ENCODE measurements at places on chromosomes 3 and 15.

DNA sequence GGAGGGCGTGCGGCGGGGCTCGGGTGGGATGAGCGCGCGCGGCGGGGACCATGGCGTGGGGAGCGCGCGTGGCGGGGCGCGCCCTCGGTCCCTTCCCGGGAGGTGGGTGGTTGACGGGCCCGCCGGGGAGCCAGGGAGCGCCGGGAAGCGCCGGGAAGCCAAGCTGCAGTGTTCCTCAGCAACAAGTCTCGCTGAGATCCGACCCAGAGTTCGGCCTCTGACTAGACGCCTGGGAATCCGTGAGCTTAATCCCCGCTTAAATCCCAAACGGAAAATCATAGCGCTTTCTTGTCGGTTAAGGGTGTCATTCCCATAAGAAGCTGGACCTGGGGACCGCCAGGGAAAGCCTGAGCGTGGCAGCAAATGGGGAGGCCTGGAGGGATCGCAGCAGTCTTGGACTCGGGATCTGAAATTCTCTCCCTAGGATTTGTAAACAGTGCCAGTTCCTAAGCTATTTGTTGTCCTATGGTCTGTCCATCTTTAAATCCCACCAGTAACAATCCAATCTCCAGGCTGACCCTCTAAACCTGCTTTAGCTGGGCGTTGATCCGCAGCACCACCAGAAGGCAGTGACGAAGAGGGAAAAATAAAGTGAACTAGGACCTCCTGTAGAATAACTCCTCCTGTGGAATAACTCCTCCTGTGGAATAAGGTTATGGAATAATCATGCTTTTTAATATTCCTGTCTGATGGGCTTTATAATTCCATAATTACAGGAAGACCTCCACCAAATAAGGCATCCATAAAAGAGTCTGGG, 570 bp upstream of the NEDD4 start:
- DNase-seq, result no peak

DNA sequence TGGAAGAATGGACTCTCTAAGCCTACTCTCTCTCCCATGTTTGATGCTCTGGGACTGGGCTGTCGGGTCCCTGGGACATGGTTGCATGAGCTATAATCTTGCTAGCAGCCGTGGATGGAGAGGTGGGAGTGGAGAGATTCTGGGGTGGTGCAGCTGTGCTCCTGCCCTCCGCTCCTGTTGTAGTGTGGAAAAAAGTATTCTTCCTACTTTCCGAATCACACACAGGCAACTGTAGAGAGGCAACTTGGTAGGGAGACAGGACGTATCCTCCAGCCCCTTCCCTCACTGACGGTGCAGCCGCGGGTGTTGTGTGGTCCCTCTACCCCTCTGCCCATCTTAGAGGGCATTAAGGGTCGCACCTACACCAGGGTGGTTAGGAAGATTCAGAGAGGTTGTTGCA, 281.4 kb upstream of the TLE3 start:
- DNase-seq, result no peak

DNA sequence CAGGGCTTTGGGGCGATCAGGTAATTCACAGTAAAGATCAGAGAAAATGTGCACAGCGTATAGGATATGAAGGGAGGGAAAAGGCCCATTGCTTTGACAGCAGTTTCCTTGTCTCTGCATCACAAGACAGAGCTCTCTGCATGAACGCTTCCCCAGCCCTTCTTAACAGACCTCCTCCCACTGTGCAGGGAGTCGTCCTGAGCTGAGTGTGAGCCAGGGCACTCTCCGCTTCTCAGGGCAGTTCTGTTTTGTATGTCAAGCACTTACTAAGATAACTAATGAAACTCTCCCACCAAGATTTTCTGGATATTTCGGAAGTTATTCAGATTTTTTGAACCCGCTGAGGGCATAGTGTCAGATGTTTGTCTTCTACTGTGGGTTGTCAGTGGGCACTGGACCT, 105.8 kb upstream of the C15orf61 start:
- no peak for DNase-seq

DNA sequence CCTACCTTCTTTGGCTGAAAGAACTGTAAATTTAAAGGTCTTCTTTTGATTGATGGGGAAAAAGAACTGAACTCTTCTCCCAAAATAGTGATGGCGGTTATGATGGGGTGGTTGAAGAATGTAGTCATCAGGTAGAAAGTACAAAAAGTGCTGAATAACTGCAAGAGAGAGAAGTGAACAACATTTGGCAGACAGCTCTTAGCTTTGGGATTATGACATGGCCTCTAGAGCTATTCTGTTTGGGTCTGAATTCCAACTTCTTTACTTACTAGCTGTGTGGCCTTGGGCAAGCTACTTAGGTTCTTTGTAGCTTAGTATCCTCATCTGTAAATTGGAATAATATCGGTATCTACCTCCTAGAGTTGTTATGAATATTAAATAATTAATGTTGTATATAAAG, 91.7 kb downstream of the SPRED1 start:
- DNase-seq, result no peak

GRCh38 chr15:93179072-93179471, 90.1 kb upstream of the RGMA start:
- no peak for DNase-seq

- no peak for DNase-seq
These were observed 717.2 kb upstream of the UBE2E2 start for GRCh38 chr3:22485954-22486353.

DNA sequence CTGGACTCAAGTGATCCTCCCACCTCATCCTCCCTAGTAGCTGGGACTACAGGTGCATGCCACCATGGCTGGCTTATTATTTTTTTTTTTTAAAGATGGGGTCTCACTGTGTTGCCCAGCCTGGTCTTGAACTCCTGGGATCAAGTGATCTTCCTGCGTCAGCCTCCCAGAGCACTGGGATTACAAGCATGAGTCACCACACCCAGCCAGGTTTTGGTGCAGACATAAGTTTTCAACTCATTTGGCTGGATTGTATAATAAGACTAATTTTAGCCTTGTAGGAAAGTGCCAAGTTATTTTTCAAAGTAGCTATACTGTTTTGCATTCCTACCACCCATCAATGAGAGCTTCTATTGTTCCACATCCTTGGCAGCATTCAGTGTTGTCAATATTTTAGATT, 32.1 kb downstream of the BUB1B start:
- no peak for DNase-seq

- DNase-seq, result no peak
These were observed 193.6 kb upstream of the IL12A start for GRCh38 chr3:159795042-159795441.

- peak; percentile 40 for DNase-seq
These were observed 6.3 kb upstream of the SCN5A start for GRCh38 chr3:38655708-38656300.

DNA sequence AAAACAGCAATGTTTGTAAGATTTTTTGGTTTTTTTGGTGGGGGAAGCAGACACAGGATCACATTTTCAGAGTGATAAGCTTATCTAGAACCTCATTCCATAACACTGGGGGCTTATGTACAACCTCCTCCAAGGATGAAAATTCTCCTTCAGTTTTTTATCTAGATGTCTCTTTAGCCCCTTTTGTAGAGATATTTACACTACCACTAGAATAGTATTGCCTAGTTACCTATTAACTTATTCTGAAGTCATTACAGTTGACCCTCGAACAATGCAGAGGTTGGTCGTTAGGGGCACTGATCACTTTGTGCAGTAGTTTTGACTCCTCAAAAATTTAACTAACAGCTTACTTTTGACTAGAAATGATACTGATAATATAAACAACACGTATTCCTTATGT, 32.8 kb downstream of the IFT57 start:
- DNase-seq, result no peak

GRCh38 chr3:172365028-172365567, 83.2 kb downstream of the GHSR start:
- no peak for DNase-seq

DNA sequence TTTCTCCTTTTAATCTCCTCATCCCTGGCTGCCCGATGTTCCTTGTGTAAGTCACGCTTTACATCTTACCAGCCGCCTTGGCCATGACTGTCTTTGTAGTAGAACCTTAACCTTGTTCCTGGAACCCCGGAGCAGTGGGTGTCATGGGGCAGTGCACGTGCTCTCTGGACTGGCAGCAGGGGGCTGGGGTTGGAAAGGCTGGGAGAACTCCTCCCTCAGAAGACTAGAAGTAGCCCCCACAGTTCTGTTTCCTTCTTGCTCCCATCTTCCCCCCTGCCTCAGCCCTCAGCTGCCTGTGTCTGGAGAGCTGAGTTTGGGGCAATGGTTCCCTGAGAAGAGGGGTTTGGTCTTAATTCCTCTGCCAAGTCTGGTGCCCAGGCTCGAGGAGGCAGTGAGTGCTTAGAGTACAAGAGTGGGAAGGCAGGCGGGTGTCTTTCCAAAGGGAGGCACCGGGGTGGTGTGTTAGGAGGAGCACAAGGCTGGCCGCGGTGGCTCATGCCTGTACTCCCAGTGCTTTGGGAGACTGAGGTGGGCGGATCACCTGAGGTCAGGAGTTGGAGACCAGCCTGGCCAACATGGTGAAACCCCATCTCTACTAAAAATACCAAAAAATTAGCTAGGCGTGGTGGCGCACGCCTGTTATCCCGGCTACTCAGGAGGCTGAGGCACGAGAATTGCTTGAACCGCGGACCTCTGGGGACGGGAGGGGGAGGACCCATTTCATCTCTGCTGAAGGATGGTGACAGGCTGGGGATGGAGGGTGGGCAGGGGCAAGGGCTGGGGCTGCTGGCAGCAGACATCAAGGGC, 100.4 kb downstream of the VGLL4 start:
- no peak for DNase-seq

GRCh38 chr3:178671377-178671776, 135.1 kb downstream of the KCNMB2 start:
- no peak for DNase-seq

- no peak for DNase-seq
These were observed 446.0 kb downstream of the GRM7 start for GRCh38 chr3:7306901-7307300.

DNA sequence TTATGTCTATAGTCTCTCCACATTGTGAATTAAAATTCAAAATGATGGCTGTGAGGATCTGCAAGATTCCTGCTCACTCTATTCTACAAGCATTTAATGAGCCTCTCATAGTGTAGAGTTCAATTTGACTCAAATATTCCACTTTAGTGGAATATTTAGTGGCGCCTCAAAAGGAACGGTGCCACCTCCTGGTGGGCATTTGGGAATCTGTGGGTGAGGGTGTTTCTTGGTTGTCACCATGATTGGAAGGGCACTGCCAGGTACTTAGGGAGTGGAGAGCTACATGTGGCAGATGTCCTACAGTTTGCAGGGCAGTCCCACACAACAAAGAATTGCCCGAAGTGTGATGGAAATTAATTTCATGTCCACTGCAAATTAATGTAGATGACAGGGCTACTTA, 21.5 kb upstream of the KCNMB3 start:
- DNase-seq, result no peak

- no peak for DNase-seq
These were observed 7.1 kb upstream of the LXN start for GRCh38 chr3:158679547-158680000.

GRCh38 chr3:151384741-151385174, at the start of gene P2RY12:
TSS of gene P2RY12 (minus strand) at chr3:151384753. CDS start at chr3:151338845, 45,908 bp downstream.
- DNase-seq, result no peak

DNA sequence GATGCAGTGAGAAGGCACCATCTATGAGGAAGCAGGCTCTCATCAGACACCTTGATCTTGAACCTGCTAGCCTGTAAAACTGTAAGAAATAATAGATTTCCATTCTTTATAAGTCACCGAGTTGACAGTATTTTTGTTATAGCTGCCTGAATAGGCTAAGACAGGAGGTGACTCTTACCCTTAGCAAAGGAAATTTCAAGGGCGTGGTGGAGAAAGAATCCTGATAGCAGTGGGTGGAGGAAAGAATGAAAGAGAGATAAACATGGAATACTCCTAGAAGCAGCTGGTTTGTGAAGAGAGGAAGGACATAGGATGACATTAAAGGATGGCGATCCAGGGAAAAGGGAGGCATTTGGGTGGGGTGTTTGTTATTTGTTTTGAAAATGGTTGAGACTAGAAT, 41.4 kb downstream of the SIDT1 start:
- no peak for DNase-seq

DNA sequence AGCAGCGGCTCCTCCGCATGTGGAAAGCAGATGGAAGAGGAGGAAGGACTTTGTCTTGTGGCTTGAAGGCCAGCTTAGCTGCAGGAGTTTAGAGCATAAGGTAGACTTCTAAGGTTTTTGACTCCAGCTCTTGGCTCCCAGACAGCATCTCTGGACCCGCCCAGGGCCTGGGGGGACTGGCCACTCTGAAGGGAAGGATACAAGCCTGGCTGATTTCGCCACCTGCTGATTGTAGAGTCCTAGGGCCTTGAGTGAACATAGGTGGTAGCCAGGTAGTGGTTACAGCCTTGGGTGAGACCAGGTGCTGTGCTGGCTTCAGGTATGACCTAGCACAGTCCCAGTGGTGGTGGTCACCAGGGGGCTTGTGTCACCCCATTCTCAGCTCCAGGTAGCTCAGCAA, 48.4 kb upstream of the RPL35A start:
- no peak for DNase-seq

- DNase-seq, result no peak
These were observed 71.8 kb upstream of the TMEM108 start for GRCh38 chr3:132966374-132966773.
